ENCODE measurements at places on chromosomes 1 and 21. TPM values are rescaled to one million over a fixed set of nuclear protein-coding genes. Genes with fewer than 3 reads are reported as not detected.

GRCh38 chr1:203281851-203282661 lies 23.3 kb upstream of the BTG2 start:
- DNase-seq, result no peak

DNA sequence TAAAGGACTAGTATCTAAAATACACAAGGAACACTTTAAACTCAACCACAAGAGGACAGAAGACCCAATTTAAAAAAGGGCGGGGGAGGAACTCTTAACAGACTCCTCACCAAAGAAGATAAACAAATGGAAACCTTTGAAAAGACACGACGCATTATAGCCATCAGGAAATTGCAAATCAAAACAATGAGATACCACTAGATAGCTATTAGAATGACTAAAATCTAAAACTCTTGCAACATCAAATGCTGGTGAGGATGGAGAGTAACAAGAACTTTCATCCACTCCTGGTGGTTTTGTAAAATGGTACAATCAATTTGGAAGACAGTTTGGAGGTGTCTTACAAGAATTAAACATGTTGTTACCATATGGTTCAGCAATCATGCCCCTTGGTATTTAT lies 708.2 kb downstream of the BRINP3 start:
- DNase-seq, result no peak

- DNase-seq, result peak; percentile 69
Observed at GRCh38 chr1:23577056-23578004, 18.0 kb upstream of the ID3 start.

HJV gene
- total RNA-seq, result not detected

- DNase-seq, result no peak
Observed at GRCh38 chr21:34988139-34988538, 61.0 kb downstream of the RUNX1 start.
